ENCODE measurements at places on chromosomes 1 and 21. TPM values are rescaled to one million over a fixed set of nuclear protein-coding genes. Genes with fewer than 3 reads are reported as not detected.

- DNase-seq, result no peak
Measured at GRCh38 chr21:27393726-27394125, 426.8 kb upstream of the ADAMTS5 start.

Gene DMAP1
- 42.1 TPM for polyA plus RNA-seq

DNA sequence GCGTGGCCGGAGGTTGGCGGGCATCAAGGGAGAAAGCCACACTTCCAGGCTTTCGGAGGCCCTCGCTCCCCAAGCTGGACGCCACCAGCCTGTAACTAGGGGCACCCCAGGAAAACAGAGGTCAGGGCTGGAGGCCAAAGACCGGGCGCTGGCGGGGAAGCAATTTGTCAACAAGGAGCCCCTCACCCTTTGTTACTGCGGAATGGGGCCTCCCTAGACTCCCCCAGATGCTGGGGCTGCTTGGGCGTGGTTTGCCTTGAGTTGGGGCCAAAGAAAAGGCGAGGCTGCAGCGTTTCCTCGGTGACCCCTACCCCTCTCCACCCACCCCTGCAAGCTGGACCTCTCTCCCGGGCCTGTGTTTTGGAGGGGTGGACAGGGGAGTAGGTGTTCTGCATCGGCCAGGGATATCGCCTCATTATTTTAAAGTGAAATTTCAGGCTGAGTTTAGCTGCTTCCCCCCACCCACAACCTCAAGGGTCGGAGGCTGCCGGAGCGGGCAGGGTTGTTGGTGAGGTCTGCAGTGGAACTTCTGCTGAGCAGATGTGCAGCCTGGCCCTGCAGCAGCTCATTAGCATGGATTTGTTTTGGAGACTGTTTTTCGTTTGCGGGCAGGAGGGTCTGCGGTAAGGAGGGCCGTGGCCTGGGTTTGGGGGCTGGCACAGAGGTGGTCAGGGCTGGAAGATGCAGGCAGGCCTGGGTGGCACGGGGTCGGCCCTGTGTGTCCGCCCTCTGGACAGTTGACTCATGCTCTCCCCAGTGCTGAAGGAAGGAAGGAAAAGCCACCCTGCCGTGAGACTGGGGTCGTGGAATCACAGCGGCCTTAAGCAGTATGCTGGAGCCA, 1.5 kb downstream of the NBL1 start:
- no peak for DNase-seq

Gene ZNF683
- polyA plus RNA-seq, result not detected

- peak; percentile 49 for DNase-seq
Measured at GRCh38 chr1:168498159-168498631, 45.6 kb downstream of the XCL2 start.

All from forelimb muscle (tissue), 1 donor.